ENCODE measurements at places on chromosomes 11 and 22.

DNA sequence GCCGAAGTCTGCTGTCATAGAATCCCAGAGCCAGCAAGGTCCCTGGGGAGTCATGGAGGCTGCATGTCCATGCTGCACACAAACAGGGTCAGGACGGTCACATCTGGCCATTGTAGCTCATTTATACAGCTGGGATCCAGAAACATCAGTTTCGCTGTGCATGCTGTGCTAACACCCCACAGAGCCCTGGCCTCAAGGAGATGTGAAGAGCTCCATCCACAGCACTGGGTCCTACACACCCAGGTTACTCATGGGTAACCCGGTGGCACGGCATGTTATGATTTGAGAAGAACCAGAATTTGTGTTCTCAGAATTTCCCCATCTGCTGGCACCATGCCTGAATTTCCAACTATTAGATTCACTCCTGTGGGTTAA, 146.3 kb upstream of the ARHGAP20 start:
- no peak for DNase-seq

GRCh38 chr11:35997902-35998520, 54.1 kb downstream of the LDLRAD3 start:
- DNase-seq: no peak

DNA sequence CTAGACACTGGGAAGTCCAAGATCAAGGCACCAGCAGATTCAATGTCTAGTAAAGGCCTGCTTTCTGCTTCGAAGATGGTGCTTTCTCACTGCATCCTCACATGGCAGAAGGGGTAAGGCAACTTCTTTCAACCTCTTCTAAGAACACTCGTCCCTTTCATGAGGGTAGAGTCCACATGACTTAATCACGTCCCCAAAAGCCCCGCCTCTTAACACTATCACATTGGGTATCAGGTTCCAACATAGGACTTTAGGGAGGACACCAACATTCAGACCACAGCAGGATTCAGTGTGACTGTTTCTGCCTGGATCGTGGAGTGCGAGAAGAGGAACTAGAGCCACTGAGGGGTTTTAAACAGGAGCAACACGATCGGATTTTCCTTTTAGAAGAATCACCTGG, 3.7 kb upstream of the TIRAP start:
- DNase-seq: no peak

GRCh38 chr22:20437613-20438426, at the start of gene SCARF2:
SCARF2 (minus strand) TSS chr22:20437825; CDS start chr22:20437754, 71 bp downstream.
- no peak for DNase-seq

- DNase-seq: no peak
Measured at GRCh38 chr11:75474240-75474639, 41.2 kb upstream of the KLHL35 start.

DNA sequence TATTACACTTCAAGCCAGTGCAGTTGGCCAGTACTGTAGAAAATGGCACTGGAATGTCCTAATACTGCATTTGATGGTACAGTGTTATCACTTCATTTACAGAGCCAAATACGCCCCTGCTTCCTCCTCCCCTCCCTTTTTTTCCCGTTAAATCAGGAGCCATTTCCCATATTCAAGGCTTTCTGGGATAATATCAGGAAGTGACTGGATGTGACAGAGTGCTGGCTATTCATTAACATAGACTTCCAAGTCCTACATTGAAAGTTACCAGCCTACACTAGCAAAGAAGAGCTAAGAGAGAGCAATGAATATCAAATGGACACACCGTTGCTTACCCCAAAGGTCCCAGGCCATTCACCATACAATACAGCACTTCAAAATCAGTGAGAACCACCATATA, 32.1 kb upstream of the ABCC8 start:
- no peak for DNase-seq

DNA sequence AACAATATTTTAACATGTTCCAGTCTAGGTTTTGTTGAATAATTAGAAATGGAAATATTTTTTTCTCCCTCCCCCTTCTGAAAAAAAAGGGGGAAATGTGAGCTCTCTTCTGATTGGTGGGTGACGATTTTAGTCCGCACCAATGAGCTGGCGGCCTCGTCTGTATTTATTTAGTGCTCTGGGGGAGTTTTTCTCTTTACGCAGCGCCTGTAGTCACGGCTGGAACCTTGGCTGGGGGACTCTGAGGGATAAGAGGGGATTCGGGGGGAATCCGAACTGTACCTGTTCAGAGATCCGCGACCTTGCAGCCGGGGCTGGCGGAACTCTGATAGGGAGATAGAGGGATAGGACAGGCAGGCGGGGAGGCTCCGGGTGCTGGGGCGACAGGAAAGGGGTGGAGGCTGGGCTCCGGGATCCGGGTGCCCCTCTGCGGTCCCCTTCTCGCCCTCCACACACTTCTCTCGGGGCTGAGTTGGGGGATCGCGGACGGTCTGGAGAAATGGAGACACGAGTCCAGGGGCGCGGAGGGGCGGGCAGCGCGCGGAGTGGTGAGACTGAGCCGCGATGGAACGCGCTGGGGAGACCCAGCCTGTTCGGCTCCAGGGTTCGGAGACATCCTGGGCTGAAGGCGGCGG, 99.7 kb upstream of the HSD17B12 start:
- peak; percentile 85 for DNase-seq

DNA sequence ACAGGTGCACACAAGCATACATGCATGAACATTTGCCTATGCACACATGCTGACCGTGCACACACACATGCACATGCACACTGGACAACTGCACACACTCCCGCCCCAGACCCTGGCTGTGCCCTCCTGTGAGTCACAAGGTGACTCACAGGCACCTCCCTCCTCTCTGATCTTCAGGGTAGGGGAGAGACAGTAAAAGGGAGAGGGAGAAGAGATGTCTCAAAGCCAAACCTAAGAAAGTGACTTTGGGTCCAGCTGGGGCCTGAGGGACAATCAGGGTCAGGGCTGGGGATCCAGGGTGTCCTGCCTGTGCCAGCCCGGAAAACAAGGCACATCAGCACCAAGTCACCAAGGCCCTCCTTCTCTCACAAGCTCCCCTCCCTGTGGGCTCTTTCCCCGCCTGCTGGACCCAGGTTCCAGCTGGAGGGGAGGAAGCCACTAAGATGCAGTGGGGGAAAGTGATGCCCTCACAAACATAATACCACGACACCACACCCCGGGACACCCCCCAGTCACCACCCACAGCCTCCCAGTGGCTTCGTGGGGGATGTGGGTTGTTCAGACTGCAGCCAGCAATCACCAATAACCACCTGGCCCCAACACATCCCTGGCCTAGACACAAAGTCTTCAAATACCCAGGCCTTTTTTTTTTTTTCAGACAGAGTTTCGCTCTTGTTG, 39.3 kb downstream of the PDGFB start:
- no peak for DNase-seq

DNA sequence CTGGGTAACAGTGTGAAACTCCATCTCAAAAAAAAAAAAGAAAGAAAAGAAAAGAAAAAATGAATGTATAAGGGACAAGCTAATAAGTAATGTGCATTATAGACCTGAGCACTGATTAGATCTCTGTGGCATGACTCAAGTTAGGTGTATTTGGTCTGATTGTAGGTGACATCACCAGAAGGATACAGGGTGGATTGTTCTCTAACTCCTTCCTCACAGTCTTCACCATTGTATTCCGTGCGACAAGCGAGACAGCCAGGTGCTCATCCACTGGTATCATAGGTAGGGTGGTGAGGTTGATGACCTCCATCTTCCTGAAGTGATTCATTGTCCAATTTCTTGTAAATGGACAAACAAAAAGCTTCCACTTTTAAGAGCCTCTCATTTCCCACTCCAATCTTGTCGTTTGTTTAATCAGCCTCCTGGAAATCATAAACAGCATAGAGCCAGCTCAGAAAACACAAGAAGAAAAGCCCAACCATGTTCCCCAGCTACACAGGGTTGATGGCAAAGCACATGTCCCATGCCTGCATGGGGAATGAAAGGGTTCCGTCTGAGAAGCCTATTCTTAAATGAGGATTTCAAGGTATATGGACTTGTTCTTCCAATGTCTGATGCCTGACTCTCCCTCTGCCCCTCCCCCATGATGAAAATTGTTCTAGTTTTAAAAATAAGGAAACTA, 6.2 kb downstream of the FAM227A start:
- DNase-seq: no peak

Data from spinal cord (tissue), 10 donors.